ENCODE measurements at places on chromosomes 6 and 20. TPM values are rescaled to one million over a fixed set of nuclear protein-coding genes. Genes with fewer than 3 reads are reported as not detected.

HSPA1L gene
- total RNA-seq: 0.14 TPM

HLA-DRB1 gene
- total RNA-seq: 0.14 TPM

MEI4 gene
- total RNA-seq: not detected

ELOVL4 gene
- 8.8 TPM for total RNA-seq

SLC22A23 gene
- 24.8 TPM for total RNA-seq

VWA7 gene
- 1.6 TPM for total RNA-seq

F13A1 gene
- total RNA-seq: not detected

SLC4A11 gene
- total RNA-seq: 13.0 TPM

DUSP15 gene
- not detected for total RNA-seq

RAB23 gene
- total RNA-seq: 9.9 TPM

OR10C1 gene
- not detected for total RNA-seq

SRSF12 gene
- 0.19 TPM for total RNA-seq

CCN6 gene
- total RNA-seq: 0.14 TPM

TRIM40 gene
- not detected for total RNA-seq

MLN gene
- total RNA-seq: not detected

TMEM244 gene
- total RNA-seq: not detected

ARMH2 gene
- not detected for total RNA-seq

OARD1 gene
- 14.5 TPM for total RNA-seq

CENPW gene
- total RNA-seq: 22.8 TPM

TOX2 gene
- 1.3 TPM for total RNA-seq

RIPPLY2 gene
- not detected for total RNA-seq

KCNQ5 gene
- total RNA-seq: 1.5 TPM

TNXB gene
- total RNA-seq: 0.05 TPM

GPR31 gene
- not detected for total RNA-seq

GRM4 gene
- total RNA-seq: 0.07 TPM

ID4 gene
- 1.3 TPM for total RNA-seq

DEF6 gene
- total RNA-seq: 40.5 TPM

EGFL8 gene
- total RNA-seq: 6.0 TPM

ORC3 gene
- 21.4 TPM for total RNA-seq

PABPC1L gene
- 5.9 TPM for total RNA-seq

EYS gene
- total RNA-seq: 0.37 TPM

ULBP3 gene
- 14.7 TPM for total RNA-seq

CTSZ gene
- 57.8 TPM for total RNA-seq

EFCAB8 gene
- not detected for total RNA-seq

UNC5CL gene
- 0.28 TPM for total RNA-seq

BTNL2 gene
- not detected for total RNA-seq

ZNF311 gene
- total RNA-seq: 0.92 TPM

WFDC12 gene
- total RNA-seq: not detected

FOXQ1 gene
- total RNA-seq: 7.7 TPM

PAK5 gene
- total RNA-seq: 0.14 TPM

NFKBIL1 gene
- total RNA-seq: 16.3 TPM

SALL4 gene
- total RNA-seq: 0.05 TPM

CALHM6 gene
- 2.4 TPM for total RNA-seq

NNAT gene
- 1.8 TPM for total RNA-seq

ANKRD66 gene
- total RNA-seq: not detected

TRIM10 gene
- not detected for total RNA-seq

HUS1B gene
- total RNA-seq: 0.49 TPM

All from airway epithelial cell (primary cell).